ENCODE measurements at places on chromosomes 3 and 15.

GRCh38 chr3:42490243-42490642 is 12.2 kb upstream of the VIPR1 start:
- DNase-seq: no peak

DNA sequence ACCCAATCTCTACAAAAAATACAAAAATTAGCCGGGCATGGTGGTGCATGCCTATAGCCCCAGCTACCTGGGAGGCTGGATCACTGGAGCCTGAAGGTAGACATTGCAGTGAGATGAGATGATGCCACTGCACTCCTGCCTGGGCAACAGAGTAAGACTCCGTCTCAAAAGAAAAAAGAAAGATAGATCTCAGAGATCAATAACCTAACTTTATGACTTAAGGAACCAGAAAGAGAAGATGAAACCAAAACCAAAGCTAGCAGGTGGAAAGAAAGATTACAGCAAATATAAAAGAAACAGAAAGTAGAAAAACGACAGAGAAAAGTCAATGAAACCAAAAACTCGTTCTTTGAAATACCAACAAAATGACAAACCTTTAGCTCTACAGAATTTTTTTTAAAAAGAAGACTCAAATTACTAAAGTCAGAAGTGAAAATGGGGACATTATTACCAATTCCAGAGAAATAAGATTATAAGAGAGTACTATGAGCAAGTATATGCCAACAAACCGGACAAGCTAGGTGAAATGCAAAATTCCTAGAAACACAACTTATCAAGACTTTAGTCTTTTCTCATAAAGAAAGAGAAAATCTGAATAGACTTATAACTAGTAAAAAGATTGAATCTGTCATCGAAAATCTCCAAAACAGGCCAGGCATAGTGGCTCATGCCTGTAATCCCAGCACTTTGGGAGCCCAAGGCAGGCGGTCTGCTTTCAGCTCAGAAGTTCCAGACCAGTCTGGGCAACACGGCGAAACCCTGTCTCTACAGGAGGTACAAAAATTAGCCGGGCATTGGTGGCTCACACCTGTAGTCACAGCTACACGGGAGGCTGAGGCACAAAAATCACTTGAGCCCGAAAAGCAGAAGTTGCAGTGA is 35.0 kb downstream of the ACAP2 start:
- DNase-seq: no peak

DNA sequence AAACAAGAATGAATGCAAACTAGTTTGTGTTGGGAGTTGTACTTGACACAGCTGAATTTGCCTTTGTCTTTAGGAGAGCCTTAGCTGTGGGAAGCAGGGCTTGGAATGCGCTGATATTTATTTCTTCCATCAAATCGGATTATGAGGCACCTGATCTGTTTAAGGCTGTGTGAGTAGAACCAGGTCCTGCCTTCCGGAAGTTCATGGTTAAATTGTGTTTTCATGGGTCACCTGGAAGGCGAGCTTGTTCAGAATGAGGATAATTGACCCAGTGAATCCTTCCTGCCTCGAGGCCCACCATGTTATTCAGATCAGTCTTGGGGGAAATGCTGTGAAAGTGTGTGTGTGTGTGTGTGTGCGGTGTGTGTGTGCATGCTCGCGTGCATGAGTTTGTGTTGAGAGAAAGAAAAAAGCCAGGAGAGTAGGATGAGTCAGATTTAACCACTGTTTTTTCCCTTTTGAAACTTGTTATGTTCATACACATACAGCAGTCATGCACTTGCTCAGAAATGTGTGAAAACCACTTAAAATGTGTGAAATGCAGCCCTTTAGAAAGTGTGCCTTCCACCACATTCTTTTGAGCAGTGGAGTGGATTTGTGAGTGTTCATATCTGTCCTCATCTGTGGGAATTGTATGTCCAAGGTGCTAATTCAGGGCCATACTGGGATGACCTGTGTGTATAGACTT is 36.7 kb downstream of the SMAD3 start:
- DNase-seq: peak; percentile 58

- DNase-seq: no peak
These were observed 691 bp upstream of the FSIP1 start for GRCh38 chr15:39783244-39783820.

DNA sequence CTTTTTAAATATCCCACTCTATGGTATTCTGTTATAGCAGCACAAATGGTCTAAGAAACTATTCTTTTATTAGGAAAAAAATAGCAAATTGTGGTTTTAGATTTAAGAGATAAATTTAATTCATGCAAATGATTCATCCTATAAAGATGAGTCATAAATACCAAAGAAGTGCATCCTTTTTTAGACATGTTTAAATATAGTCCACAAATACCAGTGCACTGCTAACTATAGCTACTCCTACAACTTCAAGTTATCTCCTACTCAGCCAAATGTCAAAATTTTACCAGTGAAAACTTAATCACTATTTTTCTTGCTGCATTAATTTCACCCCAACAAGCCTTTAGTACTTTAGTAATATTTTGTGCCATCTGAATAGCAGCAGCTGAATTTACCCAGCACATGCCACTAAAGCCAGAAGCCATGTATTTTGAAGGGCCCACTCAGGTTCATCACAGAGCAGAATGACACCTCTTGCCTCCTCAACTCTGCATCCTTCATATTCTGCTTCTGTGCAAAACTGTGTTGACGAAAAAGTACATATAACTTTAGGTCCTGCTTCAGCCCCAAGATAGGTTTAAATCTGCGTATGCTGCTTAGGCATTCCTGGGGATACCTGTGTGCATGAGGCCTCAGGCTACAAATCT is 24.9 kb downstream of the CX3CR1 start:
- DNase-seq: no peak
